WERI-Rb-1 (cell line): ENCODE measurements at places on chromosomes 4 and X.

DNA sequence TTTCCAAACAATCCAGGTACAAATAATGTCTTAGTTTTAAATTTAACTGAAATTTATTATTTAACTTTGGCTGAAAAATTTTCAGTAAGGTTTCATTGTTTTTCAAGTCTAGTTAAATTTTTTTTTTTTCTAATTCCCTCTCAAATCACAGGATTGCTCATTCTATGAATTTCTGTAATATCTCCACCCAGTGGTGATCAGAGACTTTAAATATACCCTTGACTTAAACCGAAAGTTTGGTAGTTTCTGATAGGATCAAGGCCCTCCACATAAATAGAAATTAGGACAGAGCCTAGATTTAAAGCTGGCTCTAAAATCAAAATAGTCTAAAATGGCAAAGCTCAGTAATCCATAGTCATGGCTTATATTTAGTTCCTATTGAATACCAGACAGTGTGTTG, 175.4 kb downstream of the TBCK start:
- no peak for DNase-seq

GRCh38 chr4:3336382-3337356, 43.8 kb downstream of the RGS12 start:
- no peak for DNase-seq

DNA sequence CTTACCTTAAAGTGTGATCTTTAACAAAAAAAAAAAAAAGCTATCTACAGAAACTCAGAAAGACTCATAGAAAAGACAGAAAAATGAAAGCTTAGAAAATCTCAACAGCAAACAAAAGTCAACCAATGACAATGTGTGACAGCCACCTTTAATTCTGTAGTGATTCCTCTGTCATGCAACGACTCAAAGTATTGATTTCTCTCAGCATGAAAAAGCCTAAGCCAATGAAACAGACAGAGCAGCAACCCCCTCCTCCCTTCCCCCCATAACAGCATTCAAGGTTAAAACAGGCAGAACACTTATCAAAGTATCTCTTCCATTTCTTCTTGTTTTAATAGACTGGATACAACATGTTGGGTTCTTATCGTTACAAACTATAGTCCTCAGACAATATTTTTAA, 112.5 kb downstream of the MAB21L2 start:
- DNase-seq: peak; percentile 21

DNA sequence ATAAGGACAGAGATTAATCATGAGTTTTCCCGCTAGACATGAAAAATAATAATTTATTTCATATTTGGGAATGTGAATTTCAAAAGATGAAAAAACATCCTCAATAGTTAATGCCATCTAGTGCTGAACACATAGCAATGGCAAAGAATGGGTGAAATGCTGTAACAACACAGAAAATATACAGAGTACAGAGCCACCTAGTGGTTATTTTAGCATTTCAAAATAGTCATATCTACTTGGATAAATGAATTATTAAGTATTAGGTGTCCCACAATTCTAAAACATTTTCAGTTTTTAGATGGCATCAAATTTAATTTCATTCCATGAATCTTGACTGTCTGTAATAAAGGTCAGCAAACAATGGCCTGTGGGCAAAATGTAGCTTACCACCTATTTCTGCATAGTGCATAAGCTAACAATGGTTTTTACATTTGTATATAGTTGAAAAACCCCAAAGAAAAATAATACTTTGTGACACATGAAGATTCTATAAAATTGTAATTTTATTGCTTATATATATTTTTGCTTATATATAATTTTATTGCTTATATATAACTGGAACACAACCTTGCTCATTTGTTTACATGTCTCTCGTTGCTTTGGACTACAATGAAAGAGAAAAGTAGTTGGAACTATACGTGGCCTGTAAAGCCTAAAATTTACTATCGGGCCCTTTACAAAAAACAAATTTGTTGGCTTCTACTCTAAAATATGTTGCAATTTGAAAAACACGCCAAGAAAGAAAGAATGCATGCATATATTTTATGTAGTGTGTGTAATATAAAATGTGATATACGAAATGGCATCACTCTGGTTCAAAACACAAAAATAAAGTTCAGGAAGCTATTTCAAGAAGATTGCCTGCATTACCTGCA, 99.1 kb upstream of the FAM47C start:
- no peak for DNase-seq

DNA sequence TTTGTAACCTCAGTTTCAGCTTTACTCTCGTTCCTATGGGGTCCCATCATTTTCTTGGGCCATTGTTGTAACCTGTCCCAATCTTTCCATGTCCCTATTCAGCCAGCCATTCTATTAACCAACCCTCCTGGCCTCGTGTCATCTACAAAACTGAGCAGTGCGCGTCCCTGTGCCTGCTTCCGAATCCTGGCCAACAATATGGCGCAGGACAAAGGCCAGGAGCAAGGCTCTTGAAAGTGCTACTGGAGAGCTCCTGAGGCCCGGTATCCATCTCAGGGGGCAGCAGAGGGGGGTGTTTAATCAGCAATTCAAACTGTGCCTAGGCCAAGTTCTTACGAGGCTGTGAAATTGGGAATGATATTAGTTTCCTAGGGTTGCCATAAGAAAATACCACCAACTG, 41.2 kb upstream of the APLN start:
- DNase-seq: no peak

GRCh38 chr4:152485726-152486276, 50.1 kb downstream of the FBXW7 start:
- no peak for DNase-seq

DNA sequence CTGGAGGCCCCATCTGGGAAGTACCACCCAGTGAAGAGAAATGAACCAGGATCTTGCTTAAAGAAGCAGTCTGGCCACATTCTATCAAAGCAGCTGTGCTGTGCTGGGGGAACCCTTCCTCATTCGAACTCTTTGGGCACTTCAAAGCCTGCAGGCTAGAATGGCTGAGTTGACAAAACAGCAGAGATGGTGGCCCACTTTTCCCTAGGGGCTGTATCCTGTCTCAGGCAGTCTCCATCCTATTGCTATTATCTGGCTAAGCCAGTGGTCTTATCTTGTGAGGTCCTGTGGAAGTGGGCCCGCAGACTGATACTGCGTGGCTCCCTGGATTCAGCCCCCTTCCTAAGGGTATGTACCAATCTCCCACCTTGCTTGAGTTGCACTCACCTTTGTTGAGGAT, 114.3 kb downstream of the VSIG4 start:
- no peak for DNase-seq

DNA sequence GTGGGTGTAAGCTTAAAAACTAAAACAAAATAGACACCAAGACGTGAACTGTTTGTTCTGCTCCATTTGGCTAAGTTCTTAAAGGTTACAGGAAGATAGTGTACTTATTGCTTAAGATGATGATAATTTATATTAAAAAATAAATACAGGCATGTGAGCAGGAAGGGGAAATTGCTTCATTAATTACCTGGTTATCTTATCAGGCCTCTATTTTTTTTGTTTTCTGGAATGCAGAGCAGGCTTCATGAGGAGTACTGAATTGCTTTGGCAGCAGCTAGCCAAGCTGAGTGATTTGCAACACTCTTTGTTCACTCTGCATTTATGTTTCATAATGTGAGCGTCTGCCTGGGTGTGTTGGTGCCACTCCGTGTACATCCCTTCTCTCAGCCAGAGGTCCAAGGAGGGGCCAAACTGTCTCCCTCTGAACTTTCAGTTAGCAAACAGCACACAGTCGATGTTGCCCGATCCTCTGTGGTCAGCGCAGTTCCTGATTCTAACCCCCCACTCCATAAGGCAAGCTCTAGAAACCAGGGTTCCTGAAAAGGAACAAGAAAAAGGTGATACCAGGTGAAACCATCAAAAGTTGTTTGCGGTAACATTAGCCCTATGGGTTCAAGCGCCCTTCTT, 348.2 kb downstream of the SPRY1 start:
- DNase-seq: no peak

DNA sequence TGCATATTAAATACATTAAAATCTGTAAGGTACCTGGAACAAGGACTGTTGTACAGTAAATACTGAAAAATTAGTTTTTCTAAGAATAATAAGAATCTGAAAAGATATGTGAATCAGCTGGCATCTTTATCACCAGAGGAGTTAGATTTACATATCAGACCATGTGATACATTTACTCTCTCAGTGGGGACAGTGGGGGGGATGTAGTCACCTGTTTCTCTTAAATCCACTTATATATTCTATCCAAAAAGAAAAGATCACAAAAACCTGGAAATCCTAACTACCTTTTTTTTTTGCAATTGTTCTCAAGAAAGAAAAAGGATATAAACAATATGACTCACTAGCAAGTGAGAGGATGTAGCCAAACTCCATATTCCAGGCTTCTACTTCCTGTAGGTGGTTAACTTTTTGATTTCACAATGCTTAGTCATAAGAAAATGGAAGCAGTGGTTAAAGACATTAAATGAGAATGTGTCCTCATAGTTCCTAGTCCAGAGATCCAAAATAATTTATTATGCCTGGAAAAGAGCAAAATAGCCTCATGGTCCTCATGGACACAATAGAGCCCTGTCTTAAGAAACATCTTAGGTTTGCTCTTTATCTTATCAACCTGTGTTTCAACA, 22.5 kb upstream of the MYOZ2 start:
- no peak for DNase-seq

DNA sequence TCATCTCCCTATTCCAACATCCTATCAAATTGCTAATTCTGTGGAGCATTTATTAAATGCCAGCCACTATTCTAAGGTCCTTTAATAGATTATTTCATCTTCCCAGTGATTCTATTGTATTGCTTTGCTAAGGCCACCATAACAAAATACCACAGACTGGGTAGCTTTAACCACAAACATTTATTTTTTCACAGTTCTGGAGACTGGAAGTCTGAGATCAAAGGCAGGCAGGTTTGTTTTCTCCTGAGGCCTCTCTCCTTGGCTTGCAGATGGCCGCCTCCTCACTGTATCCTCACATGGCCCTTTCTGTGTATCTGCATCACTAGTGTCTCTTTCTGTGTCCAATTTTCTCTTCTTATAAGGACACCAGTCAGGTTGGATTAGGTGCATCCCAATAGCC, 64.5 kb downstream of the CPE start:
- no peak for DNase-seq

- DNase-seq: no peak
Observed at GRCh38 chrX:107398115-107398514, 51.3 kb upstream of the FRMPD3 start.

DNA sequence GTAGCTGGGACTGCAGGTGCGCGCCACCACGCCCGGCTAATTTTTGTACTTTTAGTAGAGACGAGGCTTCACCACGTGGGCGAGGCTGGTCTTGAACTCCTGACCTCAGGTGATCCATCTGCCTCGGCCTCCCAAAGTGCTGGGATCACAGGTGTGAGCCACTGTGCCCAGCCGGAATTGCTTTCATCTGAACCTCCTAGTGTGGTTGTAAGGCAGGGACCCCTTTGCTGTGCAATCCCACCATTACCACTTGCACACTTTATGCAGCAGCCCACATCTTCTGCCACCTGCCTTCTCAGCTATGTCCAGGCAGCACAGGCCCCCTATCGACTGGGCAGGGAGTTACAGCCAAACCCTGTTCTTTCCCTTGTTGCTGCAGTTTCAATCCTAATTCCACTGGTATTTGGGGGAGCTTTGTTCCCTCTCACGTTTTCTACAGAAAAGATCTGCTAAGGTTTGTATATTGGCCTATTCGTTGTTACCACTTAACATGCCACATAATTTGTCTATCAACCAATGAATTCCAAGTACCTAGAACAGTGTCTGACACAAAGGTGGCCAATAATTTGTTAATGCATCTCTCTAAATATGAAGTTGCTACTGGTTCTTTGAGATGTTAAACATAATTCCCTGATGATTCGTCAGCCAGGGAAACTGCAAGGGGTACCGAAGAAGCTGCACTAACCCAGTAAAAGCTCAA, 6.5 kb downstream of the RPL39 start:
- DNase-seq: peak; percentile 33

DNA sequence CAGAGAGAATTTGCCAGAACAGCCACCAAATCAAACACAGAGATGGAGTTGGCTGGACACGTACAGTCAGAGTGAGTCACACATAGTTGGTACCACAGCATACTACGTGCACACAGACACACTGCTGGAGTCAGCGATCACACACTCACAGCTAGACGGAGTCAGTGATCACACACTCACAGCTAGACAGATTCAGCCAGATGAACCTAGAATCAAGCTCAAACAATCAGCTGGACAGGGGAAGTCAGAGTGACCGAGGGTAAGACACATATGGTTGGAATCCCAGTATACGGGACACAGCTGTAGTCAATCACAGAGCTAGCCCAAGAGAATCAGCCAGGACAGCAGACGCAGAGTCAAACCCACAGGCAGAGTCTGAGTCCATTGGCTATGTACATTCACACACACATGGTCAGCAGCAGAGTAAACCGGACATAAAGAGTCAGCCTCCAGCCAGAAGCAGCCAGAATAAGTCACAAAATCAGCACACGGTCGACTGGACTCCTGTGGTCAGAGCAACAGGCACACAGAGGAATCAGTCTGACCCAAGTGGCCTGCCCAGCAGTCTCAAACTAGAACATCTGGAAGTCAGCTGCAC, 4.6 kb downstream of the SLC38A5 start:
- DNase-seq: no peak

GRCh38 chrX:148284056-148284455, 216.4 kb upstream of the AFF2 start:
- no peak for DNase-seq

- no peak for DNase-seq
Observed at GRCh38 chr4:32855622-32856021, 2135.5 kb downstream of the PCDH7 start.

DNA sequence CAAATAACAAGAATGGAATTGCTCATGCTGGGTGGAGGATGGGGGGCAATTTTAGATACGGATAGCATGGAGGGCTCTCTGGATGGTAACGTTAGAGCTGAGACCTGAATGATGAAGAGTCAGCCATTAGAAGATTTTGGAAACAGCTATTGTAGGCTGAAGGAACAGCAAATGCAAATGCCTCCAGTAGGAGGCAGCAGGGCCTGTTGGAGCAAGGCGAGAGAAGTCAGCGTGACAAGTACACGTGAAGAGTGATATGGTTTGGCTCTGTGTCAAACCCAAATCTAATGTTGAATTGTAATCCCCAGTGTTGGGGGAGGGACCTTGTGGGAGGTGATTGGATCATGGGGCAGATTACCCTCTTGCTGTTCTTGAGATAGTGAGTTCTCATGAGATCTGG, 59.3 kb upstream of the SOD3 start:
- peak; percentile 59 for DNase-seq

DNA sequence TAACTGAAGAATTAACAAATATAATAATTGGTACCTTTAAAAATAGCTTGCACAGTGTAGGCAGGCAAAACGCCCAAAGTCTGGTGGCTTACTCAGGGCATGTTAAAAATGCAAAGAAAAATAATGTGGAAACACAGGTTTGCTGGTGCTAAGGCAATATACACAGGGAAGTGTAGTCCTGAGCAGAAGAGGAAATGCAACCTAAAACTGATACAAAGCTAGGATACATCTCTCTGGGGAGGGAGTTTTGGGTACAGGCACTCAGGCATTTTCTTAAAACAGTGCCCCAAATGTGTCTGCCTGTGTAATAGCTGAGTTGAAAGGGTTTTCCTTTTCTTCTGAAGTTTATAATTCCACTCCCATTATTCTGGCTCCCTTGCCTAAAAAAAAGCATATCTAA, 47.4 kb downstream of the TMPRSS11E start:
- DNase-seq: no peak
